ENCODE measurements at places on chromosomes 3 and 15.
A peak's percentile ranks its signal among the peaks of the same experiment; 100 is the strongest.

DNA sequence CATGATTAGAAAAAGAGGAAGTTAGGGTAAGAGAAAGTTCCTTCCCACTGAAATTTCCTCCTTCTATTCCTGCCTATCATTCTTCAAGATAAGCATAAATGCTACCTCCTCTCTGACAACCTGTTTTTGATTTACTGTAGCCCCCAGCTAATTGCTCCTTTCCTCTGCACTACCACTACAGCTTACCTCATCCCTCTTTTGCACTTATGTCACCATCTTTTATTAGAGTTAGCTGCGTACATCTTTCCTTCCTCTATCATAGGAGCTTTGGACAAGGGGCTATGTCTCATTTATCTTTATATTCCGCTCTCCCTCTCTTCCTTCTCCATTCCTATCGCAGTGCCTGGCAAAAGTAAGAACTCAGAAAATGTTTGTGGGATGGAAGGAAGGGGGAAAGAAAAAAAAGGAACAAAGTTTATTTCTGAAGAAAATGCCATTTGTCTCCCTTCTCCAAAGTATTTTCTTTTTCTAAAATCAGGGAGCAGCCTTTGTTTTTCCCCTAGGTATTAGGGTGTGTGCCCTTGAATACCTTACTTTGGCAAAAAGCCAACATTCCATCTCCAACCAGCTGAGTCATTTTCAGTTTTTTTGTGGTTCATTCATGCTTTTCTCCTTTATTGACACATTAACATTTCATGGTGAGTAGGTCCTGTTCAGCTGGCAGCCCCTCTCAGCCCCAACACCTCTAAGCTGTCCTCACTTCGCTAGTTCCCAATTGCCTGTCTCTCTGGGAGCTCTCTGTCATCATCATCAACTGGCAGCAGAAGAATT, 87.6 kb upstream of the SOX2 start:
- peak; percentile 80 for DNase-seq

DNA sequence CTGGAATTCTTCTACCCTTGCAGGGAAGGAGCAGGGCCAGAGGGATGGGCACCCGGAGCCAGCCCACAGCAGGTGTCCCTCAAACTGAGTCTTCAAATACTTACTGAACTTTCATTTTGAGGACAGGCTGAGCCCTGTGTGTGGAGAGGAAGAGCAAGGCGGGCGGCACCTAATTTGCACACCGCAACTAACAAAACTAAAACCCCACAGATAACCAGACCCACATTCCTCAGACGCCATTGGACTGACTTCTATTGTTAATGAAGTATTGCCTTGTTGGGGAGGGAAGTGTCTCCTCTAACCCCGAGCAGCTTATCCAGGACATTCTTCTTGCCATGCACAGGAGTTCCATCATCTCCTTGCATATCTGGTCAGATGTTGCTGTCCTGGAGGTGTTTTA, 105.2 kb upstream of the NR2E3 start:
- peak; percentile 69 for DNase-seq

DNA sequence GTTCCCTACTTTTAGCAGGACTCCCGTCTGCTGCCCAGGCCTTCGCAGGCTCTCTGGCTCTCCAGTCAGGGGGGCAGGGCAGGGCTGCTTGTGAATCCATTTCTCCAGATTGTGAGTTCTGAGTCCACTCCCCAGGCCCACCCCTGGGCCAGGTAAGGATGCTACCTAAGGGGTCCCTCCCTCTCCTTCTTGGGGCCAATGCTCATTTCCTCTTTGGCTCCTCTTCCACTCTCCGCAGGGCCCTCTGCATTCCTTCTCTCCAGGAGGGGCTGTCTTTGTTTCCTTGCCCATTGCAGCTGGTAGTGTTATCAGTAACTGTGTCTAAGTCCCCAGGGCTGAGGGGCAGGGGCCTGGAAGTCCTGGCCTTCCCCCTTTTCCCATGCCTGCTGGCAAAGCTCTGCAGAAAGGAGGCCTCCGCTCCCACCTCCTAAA, 13.0 kb upstream of the CACNA2D2 start:
- DNase-seq = no peak

DNA sequence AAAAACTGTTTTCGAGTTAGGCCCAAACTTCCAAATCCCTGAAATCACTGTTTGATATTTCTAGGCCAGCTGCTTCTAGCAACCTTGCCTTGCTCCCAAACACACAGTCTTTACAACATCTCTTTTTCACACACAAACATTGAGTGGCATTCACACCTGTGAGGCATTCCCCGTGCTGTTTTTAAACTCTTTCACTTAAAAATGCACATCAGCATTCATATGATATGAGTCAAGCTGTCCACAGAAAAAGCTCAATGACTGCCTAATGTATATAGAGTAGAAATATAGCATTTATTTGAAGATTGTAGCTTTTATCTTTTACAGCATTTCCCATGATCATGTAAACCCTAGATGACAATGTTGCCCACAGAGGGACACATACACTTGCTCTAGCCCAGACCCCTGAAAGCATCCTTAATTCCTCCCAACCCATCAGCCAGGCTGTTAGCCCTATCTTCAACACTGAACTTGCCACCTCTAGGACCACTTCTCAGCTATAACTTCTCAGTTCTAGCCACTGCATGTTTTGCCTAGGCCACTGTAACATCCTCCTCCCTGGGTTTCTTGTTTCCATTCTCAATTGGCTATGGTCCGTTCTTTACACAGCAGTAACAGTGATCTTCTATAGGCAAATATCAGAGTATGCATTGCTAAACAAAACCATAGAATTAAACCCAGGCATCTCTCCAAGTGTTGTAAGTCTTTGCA, 782.6 kb downstream of the DIPK2A start:
- DNase-seq = no peak

DNA sequence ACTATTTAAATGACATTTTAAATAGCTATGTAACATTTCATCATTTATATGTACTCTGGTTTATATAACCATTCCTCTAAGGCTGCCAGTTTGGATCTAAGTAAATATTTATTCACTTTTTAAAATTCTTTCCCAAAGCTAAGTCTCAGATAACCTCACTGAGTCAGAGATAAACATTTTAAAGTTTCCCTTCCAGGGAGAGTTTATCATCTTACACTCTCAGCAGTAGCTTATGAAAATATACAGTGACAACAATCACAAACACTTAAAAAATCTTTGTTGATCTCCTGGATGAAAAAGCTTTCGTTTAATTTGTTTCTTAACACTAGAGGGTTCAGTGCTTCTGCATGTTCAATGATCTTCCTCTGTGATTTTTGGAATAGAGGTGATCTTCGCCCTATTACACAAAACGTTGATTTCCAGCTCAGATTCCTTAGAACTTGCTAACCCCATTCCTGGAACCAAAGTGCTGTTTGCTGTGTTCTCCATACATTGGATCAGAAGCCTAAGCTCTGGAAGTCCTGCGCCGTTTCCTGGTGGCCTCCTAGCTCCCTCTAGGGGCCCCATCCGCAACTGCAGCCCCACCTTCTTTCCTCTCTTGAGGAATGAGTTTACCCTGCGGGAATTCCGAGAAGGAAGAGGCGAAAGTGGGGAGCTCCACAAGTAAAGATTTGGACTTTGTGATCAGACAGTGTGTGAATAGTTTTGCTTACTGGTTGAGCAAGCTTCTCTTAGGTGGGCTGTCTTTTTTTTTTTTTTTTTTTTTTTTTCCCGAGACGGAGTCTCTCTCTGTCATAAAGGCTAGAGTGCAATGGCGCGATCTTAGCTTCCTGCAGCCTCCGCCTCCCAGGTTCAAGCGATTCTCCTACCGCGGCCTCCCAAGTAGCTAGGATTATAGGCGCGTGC, 29.3 kb upstream of the SACM1L start:
- peak; percentile 79 for DNase-seq

DNA sequence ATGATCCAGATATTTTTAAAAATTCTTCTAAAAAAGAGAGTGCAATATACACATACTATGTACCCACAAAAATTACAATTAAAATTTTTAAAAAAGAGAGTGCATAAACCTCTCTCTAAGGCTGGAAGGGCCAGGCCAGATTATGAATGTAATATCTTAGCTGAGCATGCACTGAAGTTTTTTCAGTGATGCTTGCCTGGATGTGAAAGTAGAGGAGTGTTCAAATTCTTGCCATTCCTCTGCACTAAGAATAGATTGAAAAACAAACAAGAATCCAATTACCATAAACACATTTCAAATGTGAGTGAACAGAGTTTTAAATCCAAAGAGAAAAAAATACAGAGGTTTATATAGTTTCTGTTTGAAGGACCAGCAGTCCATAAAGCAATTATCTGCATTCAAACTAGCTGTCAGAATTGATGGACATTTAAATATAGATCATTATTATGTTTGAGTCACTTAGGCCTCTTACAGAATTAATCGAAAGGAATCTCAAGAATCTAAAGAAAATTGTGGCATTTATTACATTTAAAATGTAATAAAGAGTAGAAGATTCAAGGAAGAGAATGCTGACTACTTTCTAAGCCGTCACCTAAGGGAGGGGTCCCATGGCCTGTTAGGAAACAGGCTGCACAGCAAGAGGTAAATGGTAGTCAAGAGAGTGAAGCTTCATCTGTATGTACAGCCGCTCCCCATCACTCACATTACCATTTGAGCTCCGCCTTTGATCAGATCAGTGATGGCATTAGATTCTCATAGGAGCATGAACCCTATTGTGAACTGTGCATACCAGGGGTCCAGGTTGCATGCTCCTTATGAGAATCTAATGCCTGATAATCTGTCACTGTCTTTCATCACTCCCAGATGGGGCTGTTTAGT, 159.3 kb upstream of the MDFIC2 start:
- peak; percentile 44 for DNase-seq

GRCh38 chr3:112090887-112091586, 4.8 kb downstream of the C3orf52 start:
- no peak for DNase-seq

GRCh38 chr3:126554560-126555525, 3.9 kb downstream of the C3orf22 start:
- no peak for DNase-seq

- DNase-seq = no peak
Observed at GRCh38 chr3:150680562-150680961, 23.2 kb downstream of the ERICH6 start.

DNA sequence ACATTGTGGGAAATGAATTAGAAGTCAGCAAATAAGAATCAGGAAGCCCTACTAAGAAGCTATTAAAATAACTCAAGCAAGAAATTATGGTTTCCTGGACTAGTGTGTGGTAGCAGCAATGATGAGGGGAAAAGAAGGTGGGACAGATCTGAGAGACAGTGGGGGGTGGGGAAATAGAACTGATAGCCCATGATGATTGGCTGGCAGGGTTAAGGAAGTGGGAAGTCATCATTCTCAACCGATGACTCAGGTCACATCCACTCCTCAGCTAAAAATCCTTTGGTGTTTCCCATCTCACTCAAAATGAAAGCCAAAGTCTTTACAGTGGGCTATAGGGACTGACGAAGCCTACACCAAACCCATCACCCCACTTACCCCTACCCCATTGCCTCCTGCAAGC, 153.9 kb upstream of the ARHGEF26 start:
- no peak for DNase-seq

GRCh38 chr3:156140001-156140595, 19.7 kb downstream of the KCNAB1 start:
- DNase-seq = no peak

DNA sequence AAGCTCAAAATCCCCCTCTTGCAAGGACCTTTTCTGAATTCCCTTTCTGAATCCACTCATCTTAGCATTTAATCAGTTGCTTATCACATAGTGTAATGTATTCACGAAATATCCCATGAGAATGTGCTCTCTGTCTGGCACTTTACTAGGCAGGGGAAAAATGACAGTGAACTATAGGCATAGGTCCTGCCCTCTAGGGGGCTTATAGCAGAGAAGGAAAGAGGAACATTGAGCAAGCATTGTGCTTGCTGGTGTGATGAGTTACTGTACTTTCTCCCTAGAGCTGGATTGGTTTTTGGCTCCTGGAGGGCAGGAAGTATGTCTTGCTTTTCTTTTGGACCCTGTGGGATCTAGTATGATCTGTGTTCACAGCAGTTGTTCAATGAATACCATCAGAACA, 26.5 kb downstream of the DUOX2 start:
- no peak for DNase-seq

- DNase-seq = peak; percentile 69
Observed at GRCh38 chr3:98784042-98784441, 20.9 kb downstream of the ST3GAL6 start.

- peak; percentile 50 for DNase-seq
Observed at GRCh38 chr3:34106879-34107278, 308.4 kb downstream of the PDCD6IP start.

DNA sequence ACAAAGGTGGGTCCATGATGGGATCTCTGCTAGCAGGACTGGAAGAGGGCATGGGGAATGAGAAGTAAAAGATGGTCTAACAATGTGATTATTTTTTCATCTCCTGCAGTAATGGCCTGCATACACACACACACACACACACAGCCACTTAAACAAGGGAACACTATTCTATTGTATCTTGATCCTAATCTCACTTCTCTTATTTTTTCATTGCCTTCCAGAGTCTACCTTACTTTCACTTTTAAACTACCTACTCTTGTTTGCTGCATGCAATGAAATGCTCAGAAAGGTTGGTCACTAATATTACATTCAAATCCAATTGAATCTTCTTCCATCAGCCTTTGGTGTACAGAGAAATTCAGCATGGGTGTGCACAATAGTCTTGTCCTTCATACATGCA, 853.8 kb downstream of the IGSF11 start:
- DNase-seq = no peak

GRCh38 chr3:196321162-196321561, 3.1 kb upstream of the DYNLT2B start:
- DNase-seq = no peak

DNA sequence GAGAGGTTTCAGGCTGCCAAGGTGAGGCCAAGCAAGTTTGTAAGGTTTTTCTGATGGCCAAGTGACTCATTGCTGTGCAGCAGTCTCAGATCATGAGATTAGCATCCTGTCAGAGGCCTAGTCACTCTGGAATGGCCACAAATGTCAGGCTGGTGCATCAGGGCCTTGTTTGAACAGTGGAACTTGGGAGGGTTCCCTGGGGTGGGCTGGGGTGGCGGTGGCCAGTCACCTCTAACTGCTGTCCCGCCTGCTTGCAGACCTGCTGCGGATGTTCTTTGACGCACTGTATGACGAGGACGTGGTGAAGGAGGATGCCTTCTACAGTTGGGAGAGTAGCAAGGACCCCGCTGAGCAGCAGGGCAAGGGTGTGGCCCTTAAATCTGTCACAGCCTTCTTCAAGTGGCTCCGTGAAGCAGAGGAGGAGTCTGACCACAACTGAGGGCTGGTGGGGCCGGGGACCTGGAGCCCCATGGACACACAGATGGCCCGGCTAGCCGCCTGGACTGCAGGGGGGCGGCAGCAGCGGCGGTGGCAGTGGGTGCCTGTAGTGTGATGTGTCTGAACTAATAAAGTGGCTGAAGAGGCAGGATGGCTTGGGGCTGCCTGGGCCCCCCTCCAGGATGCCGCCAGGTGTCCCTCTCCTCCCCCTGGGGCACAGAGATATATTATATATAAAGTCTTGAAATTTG, 2.8 kb upstream of the FAM131A start:
- DNase-seq = peak; percentile 69

- DNase-seq = peak; percentile 64
Observed at GRCh38 chr3:141482245-141482922, 4.4 kb upstream of the RASA2 start.

- peak; percentile 39 for DNase-seq
Observed at GRCh38 chr3:188901126-188901525, 270.6 kb upstream of the TPRG1 start.
